ENCODE measurements at places on chromosomes 6 and 20. TPM values are rescaled to one million over a fixed set of nuclear protein-coding genes. Genes with fewer than 3 reads are reported as not detected.
A peak's percentile ranks its signal among the peaks of the same experiment; 100 is the strongest.

GRCh38 chr6:125931733-125932450 lies 24.7 kb upstream of the HINT3 start:
- peaks cover 8% of the 10 kb centered on the region for H3K36me3 ChIP-seq
- no peak overlapping the region for H3K4me3 ChIP-seq
- H3K27ac ChIP-seq: peak overlapping the region; percentile 48
- H3K4me1 ChIP-seq: peaks cover 3% of the 10 kb centered on the region
- no peak for DNase-seq

GRCh38 chr6:23175391-23175790 lies 606.0 kb downstream of the HDGFL1 start:
- no peaks in the 10 kb centered on the region for H3K4me1 ChIP-seq
- H3K27ac ChIP-seq: no peak overlapping the region
- DNase-seq: no peak

DNA sequence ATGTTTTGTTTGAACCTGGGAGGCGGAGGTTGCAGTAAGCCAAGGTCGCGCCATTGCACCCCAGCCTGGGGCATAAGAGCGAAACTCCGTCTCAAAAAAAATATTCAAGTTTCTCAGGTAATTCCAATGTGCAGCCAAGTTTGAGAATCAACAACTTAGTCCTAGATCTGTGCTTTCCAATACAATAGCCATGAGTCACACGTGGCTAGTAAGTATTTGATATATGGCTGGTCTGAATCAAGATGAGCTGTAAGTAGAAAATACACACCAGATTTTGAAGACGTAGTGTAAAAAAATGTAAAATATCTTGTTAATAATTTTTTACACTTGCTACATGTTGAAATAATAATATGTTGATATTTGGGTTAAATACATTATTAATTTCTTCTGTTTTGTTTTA lies 35.0 kb upstream of the BTBD3 start:
- DNase-seq: no peak
- H3K4me3 ChIP-seq: no peak overlapping the region
- H3K27ac ChIP-seq: no peak overlapping the region
- no peaks in the 10 kb centered on the region for H3K36me3 ChIP-seq
- no peaks in the 10 kb centered on the region for H3K27me3 ChIP-seq

DNA sequence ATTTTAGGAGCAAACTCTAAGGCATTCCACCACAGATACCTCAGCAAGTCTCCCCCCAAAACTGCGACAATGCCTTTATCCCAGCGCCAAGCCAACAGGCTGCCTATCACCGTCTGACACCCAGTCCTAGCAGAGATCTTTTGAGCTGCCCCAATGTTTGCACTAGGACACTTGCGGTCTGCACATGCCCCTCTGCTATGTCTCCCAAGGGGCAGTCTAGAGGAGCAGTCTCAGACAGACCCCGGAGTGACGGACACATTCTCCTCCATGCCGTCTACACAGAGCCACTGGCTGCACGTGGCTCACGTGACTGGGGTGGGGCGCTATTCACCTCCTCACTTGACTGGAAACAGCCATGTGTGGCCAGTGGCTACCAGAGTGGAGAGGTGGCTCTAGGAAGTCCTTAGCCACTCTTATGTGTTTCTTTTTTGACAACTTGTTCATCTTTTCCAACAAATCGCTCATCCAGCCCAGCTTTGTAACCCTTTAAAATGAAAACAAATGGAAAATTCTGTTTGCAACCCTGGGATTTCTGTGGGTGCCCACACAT lies 16.0 kb downstream of the DIDO1 start:
- H3K36me3 ChIP-seq: peaks cover 7% of the 10 kb centered on the region
- peaks cover 35% of the 10 kb centered on the region for H3K4me1 ChIP-seq
- DNase-seq: no peak
- no peak overlapping the region for H3K4me3 ChIP-seq
- H3K27ac ChIP-seq: peak overlapping the region; percentile 41
- H3K27me3 ChIP-seq: no peaks in the 10 kb centered on the region

DNA sequence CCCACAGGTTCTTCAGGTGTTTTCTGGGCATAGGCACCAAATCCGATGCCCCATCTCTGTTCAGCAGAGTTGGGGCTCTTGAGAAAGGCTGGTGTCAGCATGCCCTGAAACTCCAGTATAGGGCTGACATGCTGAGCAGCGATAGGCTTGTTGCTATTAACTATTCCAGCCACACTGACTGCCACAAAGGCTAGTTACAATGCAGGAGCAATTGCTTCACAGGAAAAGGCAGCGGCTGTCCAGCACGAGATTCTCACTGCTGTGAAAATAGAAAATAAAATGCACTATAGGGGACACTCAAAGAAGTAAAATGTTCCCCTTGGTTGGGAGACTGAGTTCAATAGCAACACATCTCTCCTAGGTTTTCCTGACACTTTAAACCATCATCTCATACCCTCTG lies 112.4 kb downstream of the BFSP1 start:
- no peak overlapping the region for H3K4me3 ChIP-seq
- peaks cover 25% of the 10 kb centered on the region for H3K27me3 ChIP-seq
- H3K36me3 ChIP-seq: no peaks in the 10 kb centered on the region
- no peak for DNase-seq
- no peaks in the 10 kb centered on the region for H3K4me1 ChIP-seq
- H3K27ac ChIP-seq: no peak overlapping the region

DNA sequence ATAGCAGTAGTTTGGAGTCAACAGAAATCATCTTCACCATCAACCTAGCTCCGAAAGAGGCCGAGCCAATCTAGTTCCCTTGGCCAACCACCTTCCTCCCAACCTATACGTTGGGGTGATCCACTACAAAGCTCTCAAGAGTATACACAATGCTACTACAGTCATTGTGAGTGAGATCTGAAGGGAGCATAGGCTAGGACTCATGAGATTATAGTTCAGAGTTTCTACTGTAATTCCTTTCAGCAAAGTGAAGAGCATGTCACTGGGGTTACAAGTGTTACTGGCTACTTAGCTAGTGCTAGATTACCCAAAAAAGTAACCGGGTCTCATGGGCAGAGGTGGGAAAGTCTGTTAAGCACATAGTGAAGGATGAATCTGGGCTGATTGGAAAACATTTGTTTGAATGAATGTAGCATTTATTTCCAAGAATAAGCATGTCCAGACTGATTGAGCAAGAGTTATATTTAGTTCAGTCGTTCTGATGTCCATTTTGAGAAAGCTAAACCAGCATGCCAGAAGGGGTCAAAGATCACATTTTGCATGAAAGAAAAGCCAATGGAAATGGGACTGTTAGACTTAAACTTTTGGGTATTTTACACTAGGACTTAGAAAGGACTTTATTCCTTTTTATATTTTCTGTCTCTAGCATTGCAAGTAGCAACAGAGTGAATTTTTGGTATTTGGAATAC lies 10.5 kb upstream of the ESR1 start:
- no peaks in the 10 kb centered on the region for H3K36me3 ChIP-seq
- no peak overlapping the region for H3K4me3 ChIP-seq
- no peak overlapping the region for H3K27ac ChIP-seq
- no peaks in the 10 kb centered on the region for H3K4me1 ChIP-seq
- DNase-seq: no peak

DNA sequence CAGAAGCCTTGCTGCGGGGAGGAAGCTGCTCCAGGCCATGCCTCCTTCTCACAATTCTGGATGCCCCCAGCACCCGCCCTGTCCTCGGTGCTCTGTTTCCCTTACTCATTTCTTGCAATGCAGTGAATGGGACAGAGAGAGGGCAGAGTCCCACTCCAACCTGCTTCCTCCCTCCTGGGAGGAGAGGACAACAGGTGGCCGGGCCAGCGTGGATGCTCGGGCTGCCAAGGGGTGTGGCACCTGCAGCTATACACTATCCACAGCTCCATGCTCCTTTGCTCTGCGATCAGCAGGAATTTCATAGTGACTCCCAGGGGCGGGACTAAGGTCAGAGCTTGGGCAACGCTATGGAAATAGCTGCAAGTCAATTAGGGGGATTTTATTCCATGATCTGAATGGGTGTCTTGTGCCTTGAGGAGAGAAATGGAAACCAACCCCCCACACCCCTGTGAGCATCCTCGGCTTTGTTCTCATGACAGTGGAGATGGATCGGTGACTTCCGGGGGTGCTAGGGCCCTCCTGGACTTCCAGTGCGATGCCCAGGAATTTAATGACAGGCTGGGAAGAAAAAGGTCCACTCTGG lies 192.5 kb downstream of the MYLK4 start:
- H3K27ac ChIP-seq: no peak overlapping the region
- peaks cover 3% of the 10 kb centered on the region for H3K36me3 ChIP-seq
- peaks cover 61% of the 10 kb centered on the region for H3K27me3 ChIP-seq
- peaks cover 5% of the 10 kb centered on the region for H3K4me1 ChIP-seq

GRCh38 chr20:37243076-37243936 lies 18.3 kb downstream of the GHRH start:
- no peaks in the 10 kb centered on the region for H3K4me1 ChIP-seq
- H3K36me3 ChIP-seq: peaks cover 13% of the 10 kb centered on the region

GRCh38 chr6:122709922-122710512 lies 69.5 kb upstream of the FABP7 start:
- H3K4me1 ChIP-seq: no peaks in the 10 kb centered on the region
- H3K4me3 ChIP-seq: no peak overlapping the region
- DNase-seq: no peak

GRCh38 chr6:31935021-31935420 lies 7.5 kb downstream of the C2 start:
- no peaks in the 10 kb centered on the region for H3K4me1 ChIP-seq
- no peak for DNase-seq

DNA sequence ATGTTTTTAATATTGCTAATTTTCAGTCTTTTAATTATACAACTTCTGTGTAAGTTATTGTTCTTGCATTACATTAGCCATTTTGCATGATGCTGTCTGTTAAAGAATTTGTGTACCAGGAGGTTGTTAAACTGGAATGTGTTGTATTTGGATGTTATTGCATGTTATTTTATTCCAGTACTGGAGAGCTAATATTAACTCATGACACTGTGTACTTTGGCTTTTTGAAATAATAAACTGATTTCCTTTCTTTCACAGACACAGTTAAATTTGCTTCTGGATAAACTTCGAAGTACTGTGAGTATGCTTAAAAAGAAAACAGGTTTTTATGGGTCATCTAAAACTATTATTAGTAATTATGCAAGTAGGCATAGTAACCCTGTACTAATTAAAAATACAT lies 121.3 kb downstream of the MYO6 start:
- no peak for DNase-seq
- H3K4me1 ChIP-seq: no peaks in the 10 kb centered on the region
- no peak overlapping the region for H3K4me3 ChIP-seq
- peaks cover 14% of the 10 kb centered on the region for H3K36me3 ChIP-seq
- no peaks in the 10 kb centered on the region for H3K27me3 ChIP-seq
- H3K27ac ChIP-seq: no peak overlapping the region

- peak overlapping the region; percentile 93 for H3K4me3 ChIP-seq
- peaks cover 2% of the 10 kb centered on the region for H3K36me3 ChIP-seq
- no peaks in the 10 kb centered on the region for H3K27me3 ChIP-seq
- H3K4me1 ChIP-seq: peaks cover 31% of the 10 kb centered on the region
- no peak for DNase-seq
Measured at GRCh38 chr6:118649918-118650581, 1.3 kb downstream of the CEP85L start.

DNA sequence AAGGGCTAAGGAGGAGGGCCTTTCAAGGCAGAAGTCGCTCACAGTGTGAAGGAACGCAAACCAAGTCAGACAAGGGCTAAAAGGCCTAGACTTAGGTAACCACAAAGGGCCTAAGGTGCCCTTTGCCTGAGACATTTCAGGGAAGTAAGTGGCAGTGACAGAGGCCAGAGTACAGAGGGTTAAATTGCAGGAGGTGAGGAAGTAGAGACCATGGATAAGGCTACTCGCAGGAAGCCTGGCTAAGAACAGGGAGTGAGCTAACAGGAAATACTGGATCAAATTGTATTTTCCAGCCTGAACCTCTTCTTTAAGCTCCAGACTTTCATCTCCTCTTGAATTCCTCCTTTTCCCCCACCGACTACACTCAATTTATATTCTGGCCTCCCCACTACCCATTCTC lies 16.6 kb downstream of the ZHX3 start:
- H3K4me1 ChIP-seq: no peaks in the 10 kb centered on the region
- H3K4me3 ChIP-seq: no peak overlapping the region
- no peak for DNase-seq
- H3K27me3 ChIP-seq: no peaks in the 10 kb centered on the region
- no peaks in the 10 kb centered on the region for H3K36me3 ChIP-seq
- H3K27ac ChIP-seq: peak overlapping the region; percentile 16

GRCh38 chr20:42846784-42847490 lies 342.8 kb downstream of the PTPRT start:
- H3K27ac ChIP-seq: no peak overlapping the region
- DNase-seq: no peak
- H3K27me3 ChIP-seq: no peaks in the 10 kb centered on the region
- H3K4me3 ChIP-seq: no peak overlapping the region

DNA sequence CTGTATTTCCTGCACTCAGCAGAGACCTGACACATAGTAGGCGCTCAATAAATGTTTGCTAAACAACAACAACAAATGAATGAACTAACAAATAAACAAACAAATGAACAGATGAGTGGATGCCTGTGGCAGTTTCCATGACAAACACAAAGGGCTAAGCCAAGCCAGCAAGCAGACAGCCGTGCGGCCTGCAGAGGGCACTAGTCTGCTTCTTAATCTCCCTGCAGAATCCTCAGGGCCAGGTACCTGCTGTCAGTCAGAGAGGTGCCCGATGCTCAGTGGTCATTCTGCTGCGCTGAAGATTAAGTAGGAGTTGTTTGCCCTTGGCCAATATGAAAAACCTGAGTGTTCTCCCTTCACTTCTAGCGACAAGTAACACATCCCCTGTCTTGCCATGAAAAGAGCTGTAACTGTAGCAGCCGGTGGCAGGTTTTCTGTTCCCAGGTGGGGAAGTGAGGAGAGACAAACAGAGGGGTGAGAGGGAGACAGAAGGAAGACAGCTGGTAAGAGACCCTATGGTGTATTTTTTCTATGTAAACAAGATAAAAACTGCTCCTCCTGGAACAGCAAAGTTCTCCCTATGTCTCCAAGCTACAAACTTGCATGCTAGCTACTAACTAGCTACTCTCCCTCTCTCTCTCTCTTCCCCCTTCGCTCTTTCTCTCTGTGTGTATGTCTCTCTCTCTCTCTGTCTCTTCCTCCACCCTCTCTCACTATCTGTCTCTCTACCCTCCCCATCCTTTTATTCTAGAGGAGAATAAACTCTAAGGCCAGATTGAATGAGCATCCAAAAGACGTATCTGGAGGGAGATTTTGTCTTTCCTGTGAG lies at the start of gene MC3R:
TSS of gene MC3R (plus strand) at position 779 of the 829 bp plus-strand sequence. CDS start 112 bp downstream, outside the sequence.
- H3K27me3 ChIP-seq: peaks cover 70% of the 10 kb centered on the region
- no peak for DNase-seq
- H3K4me3 ChIP-seq: no peak within 1 kb of the TSS
- no peak within 1 kb of the TSS for H3K27ac ChIP-seq
- peaks cover 2% of the 10 kb centered on the region for H3K4me1 ChIP-seq

COL21A1 gene
- total RNA-seq: not detected

PLCB1 gene
- total RNA-seq: 23.1 TPM

SSTR4 gene
- total RNA-seq: not detected

TUBE1 gene
- total RNA-seq: 32.9 TPM

C20orf144 gene
- 0.13 TPM for total RNA-seq

PHIP gene
- 44.4 TPM for total RNA-seq

MYL9 gene
- 125 TPM for total RNA-seq

FBXO5 gene
- total RNA-seq: 5.9 TPM

TP53TG5 gene
- total RNA-seq: not detected

PTCRA gene
- total RNA-seq: 1.8 TPM

ULBP2 gene
- 3.7 TPM for total RNA-seq

FRS3 gene
- total RNA-seq: 5.2 TPM

TXLNB gene
- total RNA-seq: 0.52 TPM

Measured in T-helper 17 cell (primary cell).